Esophagus squamous epithelium (tissue), 5 donors: ENCODE measurements at places on chromosomes 2 and 18.

GRCh38 chr2:36672199-36672598 is 24.3 kb upstream of the VIT start:
- no peak for DNase-seq

- no peak for DNase-seq
Measured at GRCh38 chr18:60199505-60199904, 173.1 kb downstream of the MC4R start.

GRCh38 chr2:231617059-231617926 is 24.6 kb downstream of the TEX44 start:
- no peak for DNase-seq

DNA sequence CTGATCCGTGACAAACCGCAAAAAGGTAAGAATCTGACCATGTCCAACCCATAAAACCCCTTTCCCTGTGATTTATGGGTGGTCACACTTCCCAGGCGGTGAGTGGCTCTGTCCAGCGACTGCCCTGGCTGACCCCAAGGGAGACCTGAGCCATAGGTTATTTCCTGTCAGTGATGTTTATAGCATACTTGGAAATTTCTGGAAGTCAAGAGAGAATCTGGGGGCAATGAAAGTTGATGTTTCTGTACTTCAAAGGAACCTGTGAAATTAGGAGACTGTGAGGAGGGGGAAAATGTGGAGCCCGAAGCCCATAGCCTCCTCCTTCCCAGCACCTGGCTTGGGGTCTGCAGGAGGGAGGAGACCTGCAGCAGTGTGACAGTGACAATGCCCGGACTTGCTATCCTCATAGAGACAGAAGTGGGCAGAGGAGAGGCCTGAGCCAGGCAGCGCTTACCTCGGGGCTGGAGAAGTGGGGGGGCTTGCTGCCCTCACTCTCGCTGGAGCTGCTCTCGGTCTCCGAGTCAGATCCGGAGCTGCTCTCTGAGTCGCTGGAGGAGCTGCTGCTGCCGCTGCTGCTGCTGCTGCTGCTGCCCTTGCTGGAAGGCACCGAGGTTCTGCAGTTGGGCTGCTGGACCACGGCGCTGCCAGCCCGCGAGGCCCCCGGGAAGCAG is 111.3 kb upstream of the REV1 start:
- DNase-seq = no peak

- no peak for DNase-seq
Measured at GRCh38 chr18:34117319-34117718, 107.4 kb downstream of the NOL4 start.

DNA sequence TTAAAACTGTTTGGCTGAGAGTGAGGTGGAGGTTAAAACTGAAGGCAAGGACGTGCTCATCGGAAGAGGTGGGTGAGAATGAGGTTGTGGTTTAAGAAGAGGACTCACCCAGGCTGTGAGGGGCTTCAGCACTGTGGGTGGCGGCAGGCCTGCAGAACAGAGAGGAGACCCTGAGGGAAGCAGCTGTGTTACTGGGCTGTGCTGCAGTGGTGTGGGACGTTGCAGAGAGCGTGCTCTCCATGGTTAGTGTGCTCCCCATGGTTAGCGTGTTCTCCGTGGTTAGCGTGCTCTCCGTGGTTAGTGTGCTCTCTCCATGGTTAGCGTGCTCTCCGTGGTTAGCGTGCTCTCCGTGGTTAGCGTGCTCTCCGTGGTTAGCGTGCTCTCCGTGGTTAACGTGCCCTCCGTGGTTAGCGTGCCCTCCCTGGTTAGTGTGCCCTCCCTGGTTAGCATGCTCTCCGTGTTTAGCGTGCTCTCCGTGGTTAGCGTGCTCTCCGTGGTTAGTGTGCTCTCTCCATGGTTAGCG is 68.5 kb upstream of the NFATC1 start:
- no peak for DNase-seq

DNA sequence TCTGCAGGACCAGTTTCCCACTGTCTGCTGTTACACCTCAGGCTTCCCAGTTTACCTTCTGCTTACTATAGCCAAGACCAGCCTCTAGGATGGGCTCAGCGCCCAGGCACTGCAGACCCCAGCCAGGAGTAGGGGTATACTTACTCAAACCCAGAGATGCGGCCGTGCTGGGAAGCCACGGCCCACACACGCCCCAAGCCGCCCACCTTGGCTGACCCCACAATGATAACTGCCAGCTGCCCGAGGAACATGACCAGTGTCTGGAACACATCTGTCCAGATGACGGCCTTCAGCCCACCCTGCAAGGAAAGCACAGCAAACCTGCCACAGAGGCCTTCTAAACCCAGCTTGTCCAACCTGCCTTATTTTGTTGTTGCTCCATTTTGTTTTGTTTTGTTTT is 6.6 kb upstream of the ATRAID start:
- no peak for DNase-seq

- DNase-seq = no peak
Measured at GRCh38 chr2:33268246-33268831, 208.1 kb upstream of the RASGRP3 start.

DNA sequence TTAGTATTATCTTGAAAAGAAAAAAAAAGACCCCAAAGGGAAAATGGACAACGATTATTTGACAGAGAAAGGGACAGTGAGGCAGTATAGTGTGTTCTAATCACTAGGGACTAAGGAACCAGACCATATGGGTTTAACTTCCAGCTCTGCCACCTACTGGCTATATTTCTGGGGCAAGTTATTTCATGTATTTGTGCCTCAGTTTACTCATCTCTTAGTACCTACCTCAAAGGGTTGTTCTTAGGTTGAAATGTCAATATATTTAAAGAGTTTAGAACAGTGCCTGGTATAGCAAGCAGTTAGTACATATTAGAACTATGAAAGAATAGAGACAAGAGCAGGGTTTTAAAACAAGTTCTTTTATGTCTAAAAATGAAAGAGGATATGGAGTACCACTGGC is 42.7 kb downstream of the PRKD3 start:
- DNase-seq = no peak

DNA sequence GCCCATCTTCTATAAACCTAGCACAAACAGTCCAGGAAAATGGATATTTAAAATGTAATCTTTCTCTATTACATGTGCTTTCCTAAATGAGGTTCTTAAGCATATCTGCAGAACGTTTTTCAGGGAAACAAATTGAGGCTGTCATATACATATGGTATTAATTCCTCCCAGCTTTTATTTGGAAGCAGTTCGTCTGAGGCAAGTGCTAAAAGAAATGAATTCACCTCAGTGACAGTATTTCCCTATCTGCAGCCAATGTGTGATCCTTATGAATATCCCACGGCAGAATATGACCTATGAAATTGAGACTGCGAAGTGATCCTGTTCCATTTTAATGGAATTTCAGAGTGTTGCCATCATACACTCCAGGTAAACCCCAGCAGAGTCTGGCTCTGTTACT is 7.1 kb downstream of the MYOM1 start:
- no peak for DNase-seq

- no peak for DNase-seq
Measured at GRCh38 chr18:76447258-76447890, 47.7 kb downstream of the ZNF516 start.

DNA sequence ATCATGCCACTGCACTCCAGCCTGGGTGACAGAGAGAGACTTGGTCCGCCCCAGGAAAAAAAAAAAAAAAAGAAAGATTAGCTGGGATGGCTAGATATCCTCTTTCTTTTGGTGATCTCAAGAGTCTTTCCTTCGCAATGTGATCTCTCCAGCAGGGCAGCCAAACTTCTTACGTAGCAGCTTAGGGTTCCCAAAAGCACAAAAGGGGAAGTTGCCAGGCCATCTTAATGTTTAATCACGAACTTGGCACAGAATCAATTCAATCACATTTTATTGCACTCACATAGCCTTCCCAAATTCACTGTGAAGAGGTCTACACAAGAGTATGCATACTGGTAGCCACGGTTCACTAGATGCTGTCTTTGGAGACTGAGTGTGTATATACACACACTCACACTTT is 53.1 kb downstream of the VIL1 start:
- no peak for DNase-seq
